Muscle of leg (tissue), 16 donors: ENCODE measurements at places on chromosomes 7 and 10. TPM values are rescaled to one million over a fixed set of nuclear protein-coding genes. Genes with fewer than 3 reads are reported as not detected.

The PAPOLB gene
- not detected for polyA plus RNA-seq

The MRLN gene
- polyA plus RNA-seq = 162 TPM

The MDFIC gene
- 34.6 TPM for polyA plus RNA-seq

The PAX4 gene
- not detected for polyA plus RNA-seq

The TMEM178B gene
- polyA plus RNA-seq = 0.83 TPM

The ARMC3 gene
- 0.27 TPM for polyA plus RNA-seq

The TRIM8 gene
- 96.6 TPM for polyA plus RNA-seq

The PI4K2A gene
- 11.0 TPM for polyA plus RNA-seq

The NEUROD6 gene
- polyA plus RNA-seq = not detected

The SEMA3D gene
- polyA plus RNA-seq = 15.4 TPM

The STOX1 gene
- 1.8 TPM for polyA plus RNA-seq

The TRIM74 gene
- 0.99 TPM for polyA plus RNA-seq

The COL13A1 gene
- polyA plus RNA-seq = 4.8 TPM

The GATA3 gene
- 0.71 TPM for polyA plus RNA-seq

The HTR7 gene
- 0.09 TPM for polyA plus RNA-seq

The ARHGEF35 gene
- polyA plus RNA-seq = 2.1 TPM

The CRTAC1 gene
- polyA plus RNA-seq = 0.72 TPM

The SLC26A4 gene
- polyA plus RNA-seq = 0.44 TPM
